ENCODE measurements at places on chromosomes 16 and 17.

GRCh38 chr16:79325226-79325945 lies 275.2 kb downstream of the MAF start:
- DNase-seq = no peak

- DNase-seq = no peak
Measured at GRCh38 chr16:85105475-85105874, 6.8 kb downstream of the CIBAR2 start.

DNA sequence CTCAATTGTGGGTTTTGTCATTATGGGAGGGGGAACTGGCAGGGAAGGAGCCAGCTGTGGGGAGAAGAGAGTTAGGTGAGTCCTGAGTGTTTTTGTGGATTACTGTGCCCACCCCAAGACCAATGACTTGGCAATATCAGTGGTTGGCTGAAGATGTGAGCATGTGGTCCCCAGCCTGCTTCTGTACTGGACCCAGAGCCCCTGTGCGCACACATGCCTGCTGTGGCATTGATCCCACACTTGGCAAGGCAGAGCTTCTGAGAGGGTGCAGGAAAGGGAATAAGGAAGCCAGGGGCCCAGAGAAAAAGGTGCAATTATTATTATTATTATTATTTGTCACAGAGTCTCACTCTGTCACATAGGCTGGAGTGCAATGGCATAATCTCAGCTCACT lies 1.3 kb downstream of the PRAC1 start:
- DNase-seq = no peak

DNA sequence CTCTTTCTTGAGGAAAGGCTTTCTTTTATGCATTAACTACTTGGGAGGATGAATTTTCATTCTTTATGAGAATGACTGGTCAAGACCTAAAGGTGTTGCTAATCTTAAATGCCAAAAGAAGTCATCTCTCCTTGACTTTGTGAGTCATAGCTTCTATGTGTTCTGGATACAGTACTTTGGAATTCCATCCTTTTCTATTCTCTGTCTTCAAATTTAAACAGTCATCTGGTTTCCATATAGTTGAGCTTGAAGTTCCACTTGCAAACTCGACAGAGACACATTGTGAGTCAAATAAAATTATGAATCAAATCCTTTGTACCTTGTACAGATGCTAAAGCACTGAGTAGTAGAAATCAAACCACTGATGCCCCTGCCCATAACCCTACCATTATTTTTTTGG lies 271.9 kb upstream of the PMFBP1 start:
- no peak for DNase-seq

All from activated B cell treated with CpG ODN at 0.5 μM for 24 hours (primary cell).